Stimulated activated CD8-positive, alpha-beta memory T cell treated with anti-CD3 and anti-CD28 coated beads, Interleukin-7, amount 100 ng/mL, for 24 hours (primary cell): ENCODE measurements at places on chromosomes 11 and 22.

- no peak for DNase-seq
Measured at GRCh38 chr11:94749369-94749768, 18.8 kb upstream of the AMOTL1 start.

GRCh38 chr11:69982690-69983570 is 95.2 kb upstream of the ANO1 start:
- DNase-seq: no peak

DNA sequence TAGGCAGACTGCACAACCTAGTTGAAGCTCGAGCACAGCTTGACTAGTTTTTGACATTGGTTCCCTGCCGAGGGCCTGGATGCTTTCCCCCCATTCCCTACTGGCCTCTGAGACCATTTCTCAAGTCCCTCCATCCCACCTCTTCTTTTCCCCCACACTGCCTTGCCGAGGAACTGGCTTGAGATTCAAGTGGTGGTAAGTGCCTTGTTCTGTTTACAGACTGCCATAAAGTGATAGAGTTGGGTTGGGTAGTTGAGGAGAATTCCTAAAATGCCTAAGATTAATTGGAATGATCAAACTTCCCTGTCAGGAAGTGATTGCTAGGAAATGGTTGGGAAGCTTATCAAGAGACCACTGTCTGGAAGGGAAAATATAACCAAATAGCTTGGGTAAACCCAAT is 16.2 kb downstream of the MRPL16 start:
- no peak for DNase-seq

GRCh38 chr11:46930089-46930488 is 6.5 kb upstream of the CSTPP1 start:
- DNase-seq: no peak

DNA sequence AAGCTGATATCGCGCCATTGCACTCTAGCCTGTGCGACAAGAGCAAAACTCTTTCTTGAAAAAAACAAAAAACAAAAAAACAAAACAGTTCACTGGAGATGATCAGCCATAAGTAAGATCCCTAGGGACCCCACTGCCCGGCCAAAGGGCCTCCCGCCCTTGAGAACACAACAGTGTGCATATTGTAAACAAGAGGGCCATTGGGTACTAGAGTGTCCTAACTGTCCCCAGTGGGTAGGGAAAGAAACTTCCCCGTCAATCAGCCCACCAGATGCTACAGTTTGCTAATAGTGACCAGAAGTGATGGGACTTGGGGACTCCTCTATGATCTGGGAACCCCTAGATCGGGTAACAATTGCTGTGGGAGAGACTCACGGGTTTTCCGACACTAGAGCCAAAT is 3.7 kb upstream of the ACY3 start:
- no peak for DNase-seq

GRCh38 chr11:118016104-118016503 is 29.9 kb downstream of the IL10RA start:
- DNase-seq: no peak

GRCh38 chr11:68266936-68267880 is 4.6 kb downstream of the C11orf24 start:
- no peak for DNase-seq

DNA sequence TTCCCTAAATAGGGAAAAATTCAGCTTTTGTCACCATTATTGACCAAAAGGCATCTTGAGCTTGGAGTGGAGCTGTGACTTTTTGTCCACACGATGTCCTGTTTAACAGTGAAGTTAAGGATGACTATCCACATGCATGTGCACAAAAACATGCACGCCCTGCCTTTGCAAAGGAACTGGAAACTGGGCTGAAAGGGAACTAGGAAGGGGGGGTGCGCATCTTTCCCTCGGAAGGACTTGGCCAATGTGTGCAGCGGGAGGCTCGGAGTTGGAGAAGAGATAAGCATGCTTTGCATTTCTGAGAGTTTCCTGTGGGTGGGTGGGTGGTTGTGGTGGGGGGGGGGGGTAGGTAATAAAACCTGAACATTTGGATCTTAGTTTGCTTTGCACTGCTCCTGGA is 411 bp upstream of the KIRREL3 start:
- DNase-seq: no peak

GRCh38 chr11:122584670-122585069 is 70.9 kb upstream of the UBASH3B start:
- DNase-seq: no peak

- no peak for DNase-seq
Measured at GRCh38 chr22:50208939-50209892, 8.4 kb downstream of the SELENOO start.
